Stimulated activated CD4-positive, alpha-beta T cell treated with anti-CD3 and anti-CD28 coated beads, Interleukin-15, amount 100 ng/mL, for 24 hours (primary cell): ENCODE measurements at places on chromosomes 1 and 21.
A peak's percentile ranks its signal among the peaks of the same experiment; 100 is the strongest.

DNA sequence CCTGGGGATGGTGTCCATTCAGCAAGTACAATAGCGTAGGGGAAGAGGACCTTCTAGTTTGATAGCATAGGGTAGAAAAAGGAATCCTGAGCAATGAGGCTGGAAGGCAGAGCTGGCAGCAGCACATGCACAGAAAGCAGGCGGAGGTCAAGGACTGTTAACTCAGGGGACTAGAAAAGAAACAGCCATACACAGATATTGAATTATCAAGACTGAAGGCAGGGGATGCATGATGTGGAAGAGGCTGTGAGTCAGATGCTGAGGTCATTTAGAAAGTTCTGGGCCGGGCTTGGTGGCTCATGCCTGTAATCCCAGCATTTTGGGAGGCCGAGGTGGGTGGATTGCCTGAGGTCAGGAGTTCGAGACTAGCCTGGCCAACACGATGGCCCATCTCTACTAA, 65.6 kb downstream of the OPTC start:
- DNase-seq = no peak

- no peak for DNase-seq
Measured at GRCh38 chr1:205797168-205797567, 15.8 kb downstream of the SLC41A1 start.

- DNase-seq = no peak
Measured at GRCh38 chr21:42525029-42525581, 11.5 kb downstream of the SLC37A1 start.

GRCh38 chr1:205939690-205940330, 3.4 kb downstream of the SLC26A9 start:
- peak; percentile 17 for DNase-seq

DNA sequence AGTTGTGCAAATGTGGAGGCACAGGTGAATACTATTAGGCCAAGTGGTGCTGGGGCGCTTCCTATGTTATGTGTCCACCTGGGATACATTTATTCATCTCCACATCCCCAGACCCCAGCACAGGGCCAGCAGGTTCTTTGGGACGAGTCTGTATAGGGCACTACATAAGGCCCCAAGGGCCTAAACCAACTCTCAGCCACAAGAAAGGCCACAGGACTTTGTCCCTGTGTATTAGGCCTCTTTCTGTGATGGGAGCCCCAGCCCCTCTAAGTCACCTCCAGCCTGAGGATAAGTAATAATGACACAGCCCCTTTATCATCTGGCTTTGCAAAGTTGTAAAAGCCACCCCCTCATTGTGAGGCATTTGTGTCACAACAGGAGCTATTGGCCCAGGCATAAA, 79.2 kb upstream of the CD1D start:
- DNase-seq = no peak

DNA sequence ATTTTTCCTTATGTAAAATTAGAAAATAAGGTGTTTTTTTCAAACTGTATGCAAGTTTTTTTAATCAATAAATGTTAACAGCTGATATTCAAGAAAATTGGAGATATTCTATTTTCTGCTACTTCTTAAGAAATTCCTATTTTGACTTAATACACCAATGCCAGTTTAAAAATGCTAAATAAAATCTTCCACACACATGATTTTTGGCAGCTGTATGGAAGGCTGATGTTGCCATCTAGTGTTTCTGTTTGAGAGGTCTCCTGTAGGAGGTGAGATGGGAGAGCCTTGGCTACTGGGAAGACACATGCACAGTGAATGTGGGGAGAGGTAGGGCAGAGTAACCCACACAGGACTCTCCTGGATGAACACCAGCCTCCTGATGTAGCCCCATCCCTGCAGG, 29.2 kb upstream of the OR2B11 start:
- DNase-seq = peak; percentile 25

- no peak for DNase-seq
Measured at GRCh38 chr1:33322870-33323585, 2.1 kb upstream of the A3GALT2 start.

DNA sequence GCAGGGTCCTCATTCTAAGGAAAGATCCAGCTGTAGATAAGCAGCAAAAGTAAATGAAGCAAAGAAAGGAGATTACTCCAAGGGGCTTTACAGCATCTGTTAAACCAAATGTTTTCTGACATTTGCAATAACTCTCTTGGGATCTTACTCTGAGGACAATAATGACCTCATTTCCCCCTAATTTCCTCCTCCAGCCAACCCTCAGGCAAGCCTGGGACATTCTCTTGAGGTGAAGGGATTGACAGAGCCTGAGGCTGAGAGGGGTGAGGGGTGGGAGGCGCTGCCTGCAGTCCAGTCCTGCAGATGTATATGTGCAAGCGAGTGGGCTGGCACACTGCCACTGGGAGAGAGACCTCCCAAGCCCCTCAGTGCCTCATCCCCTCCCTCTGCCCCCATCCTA, 40.5 kb upstream of the NEK2 start:
- no peak for DNase-seq

DNA sequence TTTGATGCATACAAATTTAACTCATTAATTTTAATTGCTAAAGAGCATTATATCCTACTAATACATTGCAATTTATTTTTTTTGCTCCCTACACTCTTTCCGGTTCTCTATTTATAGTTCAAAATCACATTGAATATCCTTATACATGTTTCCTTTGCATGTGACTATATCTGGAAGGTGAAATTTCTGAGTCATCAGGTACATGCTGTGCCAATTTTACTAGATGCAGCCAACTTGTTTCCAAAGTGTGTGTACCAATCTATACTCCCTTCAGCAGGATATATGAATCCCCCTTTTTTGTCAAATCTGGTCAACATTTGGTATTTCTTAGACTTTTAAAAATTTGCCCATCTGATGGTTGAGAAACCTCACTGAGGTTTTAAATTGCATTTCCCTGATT, 602.9 kb upstream of the CAMK1G start:
- no peak for DNase-seq

GRCh38 chr1:234980645-234981396, 147.8 kb downstream of the TOMM20 start:
- peak; percentile 89 for DNase-seq

DNA sequence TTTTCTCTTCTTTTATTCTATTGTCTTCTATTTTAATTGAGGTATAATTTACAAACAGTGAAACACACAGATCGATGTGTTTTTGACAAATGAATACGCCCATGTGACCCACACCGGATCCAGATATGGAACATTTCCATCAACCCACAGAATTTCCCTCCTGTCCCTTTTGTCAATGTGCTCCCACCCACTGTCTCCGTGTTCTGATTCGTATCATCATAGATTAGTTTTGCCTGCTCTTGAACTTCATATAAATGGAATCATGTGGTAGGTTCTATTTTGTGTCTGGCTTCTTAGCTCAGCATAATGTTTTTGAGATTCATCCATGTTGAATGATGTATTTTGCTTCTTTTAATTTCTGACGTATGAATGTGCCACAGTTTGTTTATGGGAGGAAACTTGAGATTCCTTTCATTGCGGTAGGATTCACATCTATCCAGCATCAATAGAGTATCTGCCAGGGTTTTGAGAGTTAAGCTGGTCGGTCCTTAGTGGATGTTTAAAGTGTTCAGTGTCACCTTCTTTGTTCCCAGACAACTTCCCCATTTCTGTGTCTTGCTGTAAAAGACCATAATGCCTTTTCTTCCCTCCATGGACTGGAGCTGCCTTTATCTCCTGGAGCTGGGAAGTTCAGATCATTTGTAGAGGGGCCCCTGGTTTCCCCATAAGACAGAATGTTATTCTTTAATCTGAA, 14.7 kb downstream of the NAV1 start:
- no peak for DNase-seq

DNA sequence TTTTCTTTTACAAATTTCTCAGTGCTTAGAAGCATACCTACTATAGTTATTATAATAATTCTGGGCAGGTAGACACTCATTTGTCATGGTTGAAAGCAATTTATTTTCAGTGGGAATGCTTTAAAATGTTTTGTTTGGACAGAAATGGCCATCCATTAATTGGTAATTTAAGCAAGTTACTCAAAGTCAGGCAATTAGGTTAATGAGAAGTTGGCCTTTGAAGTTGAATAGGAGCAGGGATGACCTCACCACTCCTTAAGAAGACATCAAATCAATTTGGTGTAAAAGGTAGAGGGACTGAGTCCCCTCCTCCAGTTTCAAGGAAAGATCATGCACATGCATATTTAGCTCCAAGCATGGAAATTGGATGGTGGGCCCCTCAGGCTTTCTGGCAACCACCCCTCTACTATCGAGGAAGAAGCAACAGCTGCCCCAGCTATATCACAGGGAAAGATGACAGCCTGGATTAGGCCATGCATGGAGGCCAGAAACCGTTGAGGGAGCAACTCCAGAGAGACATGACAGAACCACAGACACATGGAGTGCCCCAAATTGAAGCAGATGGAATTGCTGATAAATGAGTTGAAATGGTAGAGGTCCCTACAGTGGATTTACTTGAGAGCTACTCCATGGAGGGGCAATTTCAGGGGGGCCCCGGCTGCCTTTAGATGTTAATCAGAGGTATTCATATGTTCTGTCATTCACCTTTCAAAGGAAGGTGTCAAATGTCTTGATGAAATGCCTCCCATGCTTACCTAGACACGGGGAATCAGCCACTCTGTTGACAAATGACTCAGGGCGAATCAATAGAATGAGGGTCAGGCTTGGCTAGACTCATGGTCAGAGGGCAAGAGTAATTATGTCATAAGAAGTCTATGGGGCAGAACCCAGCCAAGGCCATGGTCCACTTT, 26.7 kb downstream of the HLX start:
- DNase-seq = no peak

- no peak for DNase-seq
Measured at GRCh38 chr1:109659997-109660690, 4.2 kb downstream of the GSTM4 start.

DNA sequence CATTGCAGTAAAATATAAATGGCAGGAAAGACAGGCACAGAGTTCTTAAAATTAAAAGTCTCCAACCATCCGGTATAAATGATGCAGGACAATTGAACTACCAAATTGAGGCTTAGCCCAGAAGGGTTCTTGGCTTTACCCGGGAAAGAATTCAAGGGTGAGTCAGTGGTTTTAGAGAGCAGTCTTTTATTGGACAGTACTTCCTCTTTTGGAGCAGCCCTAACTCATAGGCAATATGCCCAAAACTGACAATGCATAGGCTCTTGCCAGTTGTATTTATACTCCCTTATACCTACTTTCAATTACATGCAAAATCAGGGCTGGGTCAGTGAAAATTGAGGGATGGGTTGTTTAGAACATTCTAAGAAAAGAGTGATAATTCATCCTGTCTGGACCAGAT, 1628.9 kb upstream of the PRMT6 start:
- no peak for DNase-seq

DNA sequence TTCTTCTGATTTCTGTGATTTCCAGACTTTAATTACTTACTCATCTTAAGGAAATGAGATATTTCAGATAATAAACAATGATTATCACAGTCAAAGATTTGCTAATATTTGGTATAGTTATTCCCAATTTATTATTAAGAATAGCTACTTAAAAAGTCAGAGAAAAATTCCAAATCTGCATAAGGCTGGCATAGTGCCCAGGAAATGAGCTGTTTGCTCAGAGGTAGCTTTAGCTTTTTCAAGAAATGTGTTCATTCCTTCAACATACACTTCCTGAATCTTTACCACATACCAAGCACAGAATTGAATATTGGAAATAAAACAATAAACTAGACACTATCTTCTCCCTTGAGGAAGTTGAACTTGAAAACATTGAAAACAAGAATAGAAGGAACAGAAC, 44.3 kb upstream of the KCNK1 start:
- no peak for DNase-seq

GRCh38 chr1:203290261-203291089, 14.8 kb upstream of the BTG2 start:
- peak; percentile 98 for DNase-seq

GRCh38 chr1:23214640-23215039, 2.7 kb downstream of the HTR1D start:
- no peak for DNase-seq

GRCh38 chr21:19981938-19982337, 1016.3 kb upstream of the NCAM2 start:
- no peak for DNase-seq

- no peak for DNase-seq
Measured at GRCh38 chr1:206696812-206697585, 12.3 kb downstream of the MAPKAPK2 start.

- no peak for DNase-seq
Measured at GRCh38 chr21:18840239-18840638, 436.7 kb upstream of the TMPRSS15 start.

DNA sequence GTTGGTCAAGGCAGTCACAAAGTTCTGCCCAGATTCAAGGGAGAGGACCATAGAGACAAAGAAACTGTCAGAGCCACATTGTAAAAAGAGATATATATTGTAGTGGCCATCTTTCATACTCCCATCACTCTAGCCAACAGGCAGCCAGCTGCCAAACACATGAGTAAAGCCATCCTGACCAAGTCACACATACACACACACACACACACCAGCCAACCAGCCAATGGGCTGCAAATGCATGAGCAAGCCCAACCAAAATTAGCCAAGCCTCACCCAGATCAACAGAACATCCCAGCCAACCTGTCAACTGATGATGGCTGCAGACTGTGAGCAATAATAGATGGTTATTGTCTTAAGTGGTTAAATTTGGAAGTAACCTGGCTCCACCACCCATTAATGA, 120.7 kb downstream of the SEC16B start:
- DNase-seq = no peak

GRCh38 chr1:236685917-236686814, at the start of gene ACTN2:
ACTN2 (plus strand) TSS chr1:236686499; CDS start chr1:236686674, 175 bp downstream.
- peak; percentile 66 for DNase-seq

- DNase-seq = no peak
Measured at GRCh38 chr1:151362308-151363155, 10.0 kb downstream of the SELENBP1 start.

- DNase-seq = no peak
Measured at GRCh38 chr21:35838350-35838749, 222.0 kb downstream of the SETD4 start.

DNA sequence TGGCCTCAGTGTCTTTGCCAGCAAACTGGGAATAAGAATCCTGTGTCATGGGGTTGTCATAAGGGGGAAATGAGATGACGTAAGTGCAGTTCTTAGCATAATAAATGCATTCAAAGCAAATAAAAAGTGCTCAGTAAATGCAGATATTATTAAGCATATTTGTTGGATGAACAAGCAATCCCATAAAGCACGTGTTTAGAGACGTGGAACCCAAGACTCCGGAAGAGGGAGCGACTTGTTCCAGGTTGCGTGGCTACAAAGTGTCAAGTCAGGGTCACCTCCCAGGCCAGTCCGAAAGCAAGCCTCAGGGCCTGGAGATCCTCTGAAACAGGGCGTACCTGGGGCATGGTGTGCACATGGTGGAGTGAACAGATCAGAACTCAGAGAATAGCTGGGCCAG, 58.0 kb upstream of the LAPTM5 start:
- no peak for DNase-seq

DNA sequence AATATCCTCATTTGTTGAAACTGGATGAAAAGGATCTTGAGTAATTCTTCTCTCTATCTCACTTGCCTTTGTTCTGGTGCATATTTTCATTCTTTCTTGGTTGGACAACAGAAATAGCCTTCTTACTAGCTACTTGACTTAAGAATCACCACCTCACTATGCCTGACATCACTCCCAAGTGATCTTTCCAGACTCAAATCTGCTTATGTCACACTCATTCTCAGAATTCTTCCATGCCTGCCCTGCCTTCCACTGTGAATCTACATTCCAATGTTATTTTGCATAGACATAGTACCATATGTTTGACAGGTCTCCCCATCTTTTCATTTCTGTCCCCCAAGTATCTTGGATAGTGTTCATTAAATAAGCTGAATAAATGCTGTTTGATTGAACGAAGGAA, 78.5 kb upstream of the DPYD start:
- no peak for DNase-seq

- no peak for DNase-seq
Measured at GRCh38 chr1:226325178-226325577, 16.2 kb upstream of the LIN9 start.

- DNase-seq = peak; percentile 69
Measured at GRCh38 chr1:983798-984475, 2.0 kb upstream of the PERM1 start.
